ENCODE measurements at places on chromosomes 2 and 18. TPM values are rescaled to one million over a fixed set of nuclear protein-coding genes. Genes with fewer than 3 reads are reported as not detected.

ANKRD30B gene
- total RNA-seq, result not detected

DSC1 gene
- total RNA-seq, result 0.29 TPM

TMEM200C gene
- 0.04 TPM for total RNA-seq

ITSN2 gene
- 60.8 TPM for total RNA-seq

LYPD1 gene
- total RNA-seq, result 6.1 TPM

MAP3K19 gene
- not detected for total RNA-seq

C2orf80 gene
- total RNA-seq, result not detected

UGT1A1 gene
- total RNA-seq, result 2.9 TPM

ANO7 gene
- total RNA-seq, result not detected

DNER gene
- total RNA-seq, result 0.76 TPM

FN1 gene
- total RNA-seq, result 15.7 TPM

All from esophagus squamous epithelium (tissue), 5 donors.